ENCODE measurements at places on chromosomes 2 and 18. TPM values are rescaled to one million over a fixed set of nuclear protein-coding genes. Genes with fewer than 3 reads are reported as not detected.

DNA sequence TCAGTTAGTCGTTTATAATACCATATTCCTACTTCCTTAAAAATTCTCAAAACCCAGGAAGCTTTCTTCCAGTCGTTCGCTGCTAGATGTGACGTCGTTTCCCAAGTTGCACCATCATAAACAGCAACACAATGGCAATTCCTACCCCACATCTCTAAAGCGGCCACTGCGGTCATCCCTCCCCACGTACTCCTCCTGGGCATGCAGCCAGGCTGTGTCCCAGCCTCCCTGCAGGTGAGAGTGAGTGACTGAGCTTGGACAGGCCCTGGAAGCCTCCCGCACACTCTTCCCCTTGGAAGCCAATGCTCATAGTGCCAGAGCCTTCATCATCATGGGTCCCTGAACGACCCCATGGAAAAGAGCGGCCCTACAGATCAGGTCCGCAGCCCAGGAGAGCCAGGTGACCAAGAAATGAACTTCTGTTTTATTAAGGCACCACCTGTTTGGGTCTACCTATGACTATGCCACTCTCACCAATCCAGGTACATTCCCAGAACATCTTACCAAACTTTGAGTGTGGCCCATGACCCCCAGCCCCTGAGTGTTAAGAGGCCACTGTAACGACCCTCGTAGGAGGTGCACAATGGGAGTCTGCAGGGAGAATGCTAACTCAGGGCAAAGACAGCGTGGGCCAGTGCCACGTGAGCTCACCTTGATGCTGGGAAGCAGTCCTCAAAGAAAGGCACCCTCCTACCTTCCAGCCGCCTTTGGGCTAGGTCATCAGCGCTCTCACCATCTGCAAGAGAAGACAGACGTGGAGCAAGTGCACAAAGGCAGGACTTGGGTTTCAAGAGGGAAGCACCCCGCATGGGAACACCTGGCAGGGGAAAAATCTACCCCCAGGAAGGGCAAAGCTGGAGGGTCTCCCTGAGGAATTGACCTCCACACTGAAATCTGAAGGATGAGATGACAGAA lies 74.7 kb upstream of the RAB6C start:
- peak; percentile 88 for DNase-seq

Gene REG3G
- not detected for total RNA-seq

DNA sequence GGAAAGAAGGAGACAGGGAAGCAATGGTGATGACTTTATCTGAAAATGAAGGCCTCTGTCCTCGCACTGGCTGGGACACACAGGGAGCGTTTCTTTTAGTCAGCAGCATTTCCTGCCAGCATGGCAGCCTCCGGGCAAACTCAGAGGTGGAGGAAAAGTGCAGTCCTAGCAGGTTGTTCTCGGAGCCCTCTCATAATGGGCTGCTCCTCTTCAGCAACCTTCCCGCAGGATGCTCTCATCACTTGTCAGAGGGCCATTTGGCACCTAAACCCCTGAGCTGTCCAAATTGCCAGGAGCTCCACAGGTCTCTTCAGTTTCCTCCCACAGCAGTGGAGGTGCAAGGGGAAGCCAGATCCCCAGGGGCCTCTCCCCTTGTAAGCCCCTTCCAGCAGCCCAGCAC lies 6.2 kb downstream of the STK39 start:
- no peak for DNase-seq

DNA sequence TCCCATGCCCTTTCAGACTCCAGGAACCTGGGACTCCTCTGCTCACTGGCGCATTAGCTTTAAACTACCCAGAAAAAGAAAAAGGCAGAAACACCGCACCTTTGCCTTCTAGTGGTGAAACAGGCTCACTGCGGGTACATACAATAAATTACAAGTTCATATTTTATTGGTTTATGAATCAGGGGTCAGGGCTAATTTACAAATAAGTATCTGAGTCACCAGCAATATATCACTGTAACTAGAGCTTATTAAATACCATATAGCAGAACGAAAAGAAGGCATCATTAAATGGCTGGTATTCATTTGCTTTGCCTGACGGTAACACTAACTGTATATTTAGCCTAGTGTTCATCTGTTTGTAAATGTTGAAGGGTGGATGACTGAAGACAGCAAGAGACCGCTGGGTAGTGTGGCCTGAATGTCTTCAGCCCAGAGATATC lies 26.9 kb upstream of the DTNB start:
- no peak for DNase-seq

- DNase-seq, result no peak
Measured at GRCh38 chr2:229519655-229520430, 194.5 kb downstream of the DNER start.

DNA sequence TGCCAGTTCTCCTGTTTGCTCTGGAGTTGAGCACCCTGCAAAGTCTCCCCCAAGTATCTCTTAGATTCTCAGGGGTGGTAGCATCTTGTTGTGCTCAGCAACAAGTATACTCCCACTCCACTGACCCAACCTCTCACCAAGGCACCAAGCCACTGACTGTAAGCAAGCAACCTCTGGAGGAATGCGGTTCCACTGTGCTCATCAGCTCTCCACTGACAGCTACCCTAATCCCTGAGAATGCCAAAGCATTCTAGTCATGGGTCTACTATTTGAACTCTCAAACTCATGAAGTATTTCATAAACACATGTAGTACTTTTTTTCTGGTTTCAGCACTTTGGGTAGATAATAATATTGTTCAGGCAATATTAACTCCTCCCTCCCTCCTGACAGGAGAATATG lies 170.0 kb downstream of the EPHA4 start:
- DNase-seq, result no peak

DNA sequence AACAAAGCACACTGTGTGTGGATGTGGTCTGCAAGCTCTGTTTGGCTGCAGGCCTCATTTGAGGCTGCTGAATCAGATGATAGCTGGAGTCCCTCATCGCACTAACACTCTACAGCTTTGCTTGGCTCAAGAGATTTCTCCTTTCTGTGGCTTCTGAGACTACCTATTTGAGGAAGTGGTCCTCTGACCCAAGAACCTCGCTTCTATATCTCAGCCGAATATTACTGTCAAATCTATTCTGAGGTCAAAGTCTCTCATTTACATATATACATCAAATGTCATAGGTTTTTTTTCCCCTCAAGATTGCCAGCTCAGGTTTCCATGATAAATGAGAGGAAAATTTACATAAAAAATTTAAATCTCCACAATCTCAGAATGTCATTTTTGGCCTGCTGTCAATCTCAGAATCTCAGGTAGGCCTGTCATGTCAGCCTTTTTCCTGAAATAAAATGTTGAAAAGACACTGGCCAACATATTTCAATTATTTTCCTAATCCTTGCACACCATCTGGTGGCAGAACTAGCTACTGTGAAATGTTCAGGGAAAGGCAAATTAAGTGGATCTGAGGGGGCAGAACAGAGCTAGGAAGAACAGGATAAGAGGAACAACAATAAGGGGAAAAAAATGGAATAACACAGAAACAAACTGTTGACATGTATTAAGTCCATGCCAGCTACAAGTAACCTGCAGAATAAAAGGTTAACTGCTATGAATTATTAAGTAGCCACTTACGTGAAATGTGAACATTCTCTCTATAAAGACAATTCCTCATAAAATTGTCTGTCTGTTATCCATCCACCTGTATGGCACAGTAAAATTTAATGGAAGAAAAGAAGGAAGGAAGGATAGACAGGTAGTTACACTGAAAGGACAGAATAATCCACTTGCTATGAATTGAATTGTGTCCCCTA lies 39.3 kb downstream of the AP1S3 start:
- no peak for DNase-seq

DNA sequence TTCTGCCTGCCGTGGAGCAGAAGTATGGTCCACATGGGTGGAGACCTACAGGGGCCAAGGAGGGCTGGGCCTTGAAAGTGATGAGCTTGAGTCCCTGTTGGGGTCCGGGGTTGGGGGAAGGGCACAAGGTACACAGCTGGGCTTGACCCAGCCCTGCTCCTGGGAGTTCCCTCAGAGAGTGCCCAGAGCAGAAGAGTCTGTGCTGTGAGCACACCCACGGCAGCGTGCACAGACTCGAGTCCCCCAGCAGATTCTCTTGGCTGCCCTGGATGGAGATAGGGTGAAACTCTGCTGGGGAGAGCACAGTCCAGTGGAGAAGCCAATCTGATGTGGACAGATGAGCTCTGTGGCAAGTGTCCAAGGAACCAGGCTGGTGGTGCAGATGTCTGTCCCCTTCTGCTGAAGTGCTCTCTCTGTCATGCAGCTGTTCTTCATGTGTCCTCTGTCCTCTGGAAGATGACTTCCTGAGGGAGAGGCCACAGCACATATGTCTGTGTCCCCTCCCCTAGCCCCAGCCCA lies 27.5 kb downstream of the INPP4A start:
- no peak for DNase-seq

Data from esophagus muscularis mucosa (tissue), 4 donors.